ENCODE measurements at places on chromosomes 2 and 18.

DNA sequence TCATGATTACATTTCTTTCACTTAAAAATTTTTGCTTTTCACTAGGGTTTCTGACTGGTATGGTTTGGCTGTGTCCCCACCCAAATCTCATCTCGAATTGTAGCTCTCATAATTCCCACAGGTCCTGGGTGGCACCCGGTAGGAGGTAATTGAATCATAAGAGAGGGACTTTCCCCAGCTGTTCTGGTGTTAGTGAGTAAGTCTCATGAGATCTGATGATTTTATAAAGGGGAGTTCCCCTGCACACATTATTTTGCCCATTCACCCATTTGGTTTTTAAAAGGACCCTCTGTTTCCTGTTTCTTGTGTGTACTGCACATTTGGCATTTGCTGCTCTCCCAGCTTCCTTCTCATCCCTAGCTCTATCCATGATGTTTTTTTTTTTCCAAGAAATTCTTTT is 27.8 kb upstream of the NETO1 start:
- no peak for DNase-seq

DNA sequence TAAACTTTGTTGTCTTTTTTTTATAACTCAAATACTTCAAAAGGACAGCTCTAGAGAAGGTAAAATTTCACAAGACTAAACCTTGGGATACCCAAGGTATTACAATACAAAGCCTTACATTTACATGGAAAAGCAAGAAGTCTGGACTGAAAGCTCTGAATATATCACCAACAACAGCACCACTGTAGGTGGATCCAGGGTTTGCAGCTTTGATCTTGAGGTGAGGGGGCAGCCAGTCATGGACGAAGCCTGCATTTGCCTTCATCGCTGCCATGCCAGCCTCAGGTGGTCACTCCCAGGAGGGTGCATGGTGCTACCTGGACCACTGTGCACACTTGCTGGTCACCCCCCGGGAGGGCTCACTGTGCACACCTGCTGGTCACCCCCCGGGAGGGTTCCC is 36.6 kb downstream of the RBFA start:
- no peak for DNase-seq

- no peak for DNase-seq
Measured at GRCh38 chr2:105771836-105772235, 27.1 kb downstream of the NCK2 start.

DNA sequence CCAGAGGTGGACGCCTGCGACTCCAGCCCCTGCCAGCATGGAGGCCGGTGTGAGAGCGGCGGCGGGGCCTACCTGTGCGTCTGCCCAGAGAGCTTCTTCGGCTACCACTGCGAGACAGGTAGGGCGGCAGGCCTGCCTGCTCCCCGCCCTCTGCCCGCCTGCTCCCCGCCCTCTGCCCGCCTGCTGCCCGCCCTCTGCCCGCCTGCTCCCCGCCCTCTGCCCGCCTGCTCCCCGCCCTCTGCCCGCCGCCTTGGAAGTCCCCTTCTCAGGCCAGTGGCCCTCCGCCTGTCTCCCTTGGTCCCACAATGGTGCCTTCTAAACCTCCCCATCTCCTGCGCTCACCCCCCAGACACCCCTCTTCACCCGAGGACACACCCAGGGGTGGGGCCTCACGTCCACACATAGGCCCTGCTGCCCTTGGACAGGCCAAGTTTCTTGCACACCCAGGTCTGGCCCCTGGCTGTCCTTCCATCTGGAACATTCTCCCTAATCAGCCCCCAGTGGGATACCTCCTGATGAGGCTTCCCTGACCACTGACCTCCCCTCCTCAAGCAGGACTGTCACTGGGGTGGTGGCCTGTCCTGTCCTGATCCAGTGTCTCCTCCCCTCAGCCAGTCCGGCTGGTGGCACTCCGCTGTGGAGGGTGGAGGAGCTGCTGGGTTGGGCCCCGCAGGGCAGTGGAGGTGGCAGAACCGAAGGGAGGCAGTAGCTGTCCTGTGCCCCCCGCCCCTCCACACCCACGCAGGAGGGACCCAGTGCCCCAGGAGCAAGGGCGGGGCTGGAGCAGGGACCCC is 37.9 kb downstream of the MTERF4 start:
- DNase-seq = peak; percentile 23

GRCh38 chr2:12452185-12452584 is 264.6 kb upstream of the TRIB2 start:
- DNase-seq = no peak

DNA sequence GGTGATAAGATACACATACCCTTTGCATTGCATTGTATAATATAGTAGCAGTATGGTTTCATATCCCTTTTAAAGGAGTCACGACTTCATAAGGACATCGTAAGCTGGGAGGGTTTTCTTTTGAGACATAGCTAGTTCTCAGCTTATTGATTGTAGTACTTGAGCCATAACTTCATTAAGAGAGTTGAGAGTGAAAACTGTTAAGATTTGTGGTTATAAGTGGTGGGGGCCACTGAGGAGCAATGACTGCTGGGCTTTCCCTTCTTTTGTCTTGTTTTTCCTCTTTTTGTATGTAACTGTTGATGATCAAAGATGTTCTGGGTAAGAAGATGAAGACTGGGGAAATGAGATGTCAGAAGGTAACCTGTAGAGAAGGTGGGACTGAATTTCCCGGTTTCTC is 11.0 kb downstream of the EIF5B start:
- no peak for DNase-seq

DNA sequence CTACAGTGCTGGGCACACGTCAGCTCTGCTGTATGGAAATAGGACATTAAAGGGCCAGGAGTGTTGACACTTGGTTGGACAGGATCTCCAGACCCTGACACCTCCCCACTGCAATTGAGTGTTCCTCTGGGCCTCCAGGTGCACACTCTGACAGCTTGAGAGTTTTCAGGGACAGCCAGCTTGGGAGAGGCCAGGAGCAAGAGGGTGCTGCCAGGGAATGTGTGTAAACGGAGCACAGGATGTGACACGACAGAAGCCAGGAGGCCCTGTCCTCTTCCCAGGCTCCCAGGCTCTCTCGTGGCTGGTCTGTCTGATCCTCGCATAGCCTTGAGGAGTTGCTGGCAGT is 318.1 kb upstream of the HS6ST1 start:
- DNase-seq = no peak

DNA sequence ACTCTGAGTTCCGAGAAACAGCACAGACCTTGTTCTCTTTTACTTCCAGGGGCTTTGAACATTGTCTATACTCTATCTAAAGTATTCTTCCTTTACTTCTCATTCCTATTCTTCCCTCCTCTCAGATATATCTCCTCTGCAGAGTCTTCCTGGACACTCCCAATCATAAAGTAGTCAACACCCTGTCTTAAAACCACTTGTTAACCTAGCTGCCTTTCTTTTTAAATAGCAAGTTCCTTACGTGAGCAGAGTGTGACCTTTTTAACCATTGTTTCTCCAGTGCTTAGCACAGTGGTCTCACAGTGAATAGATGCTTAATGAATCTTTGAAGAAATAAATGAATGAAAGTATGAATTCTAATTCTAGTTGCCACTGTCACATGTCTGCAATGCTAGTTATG is 47.4 kb downstream of the PTRHD1 start:
- no peak for DNase-seq

GRCh38 chr2:139684286-139684860 is 904.2 kb upstream of the NXPH2 start:
- DNase-seq = no peak

DNA sequence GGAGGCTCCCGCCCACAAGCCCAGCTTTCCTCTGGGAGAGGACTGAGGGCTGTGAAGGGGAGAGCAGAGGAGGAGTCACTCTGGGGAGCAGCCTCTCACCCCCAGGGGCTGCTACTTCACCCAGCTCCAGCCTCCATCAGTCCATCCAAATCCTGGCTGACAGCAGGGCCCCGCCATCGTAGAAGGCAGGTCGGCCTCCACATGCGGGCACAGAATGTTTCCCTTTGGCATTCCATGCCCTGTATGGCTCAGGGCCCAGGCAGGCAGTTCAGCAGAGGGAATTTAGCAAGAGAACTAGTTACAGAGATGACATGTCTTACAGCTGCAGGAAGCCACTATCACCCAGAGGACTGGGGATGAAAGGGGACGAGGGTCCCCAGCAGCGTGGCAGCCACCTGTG is 6.4 kb upstream of the ODC1 start:
- DNase-seq = no peak

DNA sequence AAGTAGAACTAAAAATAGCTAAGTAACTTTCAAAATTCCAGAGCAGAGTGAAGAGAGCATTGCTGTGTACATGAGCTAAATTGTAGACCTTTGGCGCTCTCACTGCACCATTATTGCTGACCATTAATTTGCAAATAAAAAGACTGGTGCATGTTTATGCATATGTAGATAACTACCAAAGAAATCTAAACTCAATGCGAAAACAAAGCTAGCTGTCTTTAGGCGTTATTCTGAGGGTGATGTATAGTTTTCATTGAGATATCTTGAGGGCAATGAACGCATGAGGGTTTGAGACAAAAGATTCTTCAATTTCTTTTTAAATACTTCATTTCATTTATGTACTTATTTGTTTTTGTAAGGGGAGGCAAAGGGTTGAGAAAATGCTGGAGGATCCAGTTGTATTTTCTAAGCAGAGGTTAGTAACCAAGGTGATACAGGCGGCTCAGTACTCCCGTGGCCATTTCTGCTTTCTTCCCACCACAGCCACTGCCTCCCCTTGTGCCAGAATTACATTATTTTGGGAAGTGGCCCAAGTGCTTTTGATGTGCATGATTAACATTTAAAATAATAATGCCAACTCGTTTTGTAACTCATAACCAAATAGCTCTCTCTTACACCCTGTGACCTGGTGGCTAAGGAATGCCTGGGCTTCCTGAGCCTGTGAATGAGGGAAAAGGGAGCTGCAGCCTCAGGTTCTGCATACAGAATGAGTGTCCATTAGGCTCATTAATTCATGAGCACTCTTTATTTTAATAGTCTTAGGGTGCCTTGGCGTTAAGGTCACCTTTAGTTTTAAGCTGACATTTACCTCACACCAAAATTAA is 797.8 kb upstream of the GYPC start:
- DNase-seq = no peak

- no peak for DNase-seq
Measured at GRCh38 chr2:164053021-164053420, 317.2 kb upstream of the FIGN start.

DNA sequence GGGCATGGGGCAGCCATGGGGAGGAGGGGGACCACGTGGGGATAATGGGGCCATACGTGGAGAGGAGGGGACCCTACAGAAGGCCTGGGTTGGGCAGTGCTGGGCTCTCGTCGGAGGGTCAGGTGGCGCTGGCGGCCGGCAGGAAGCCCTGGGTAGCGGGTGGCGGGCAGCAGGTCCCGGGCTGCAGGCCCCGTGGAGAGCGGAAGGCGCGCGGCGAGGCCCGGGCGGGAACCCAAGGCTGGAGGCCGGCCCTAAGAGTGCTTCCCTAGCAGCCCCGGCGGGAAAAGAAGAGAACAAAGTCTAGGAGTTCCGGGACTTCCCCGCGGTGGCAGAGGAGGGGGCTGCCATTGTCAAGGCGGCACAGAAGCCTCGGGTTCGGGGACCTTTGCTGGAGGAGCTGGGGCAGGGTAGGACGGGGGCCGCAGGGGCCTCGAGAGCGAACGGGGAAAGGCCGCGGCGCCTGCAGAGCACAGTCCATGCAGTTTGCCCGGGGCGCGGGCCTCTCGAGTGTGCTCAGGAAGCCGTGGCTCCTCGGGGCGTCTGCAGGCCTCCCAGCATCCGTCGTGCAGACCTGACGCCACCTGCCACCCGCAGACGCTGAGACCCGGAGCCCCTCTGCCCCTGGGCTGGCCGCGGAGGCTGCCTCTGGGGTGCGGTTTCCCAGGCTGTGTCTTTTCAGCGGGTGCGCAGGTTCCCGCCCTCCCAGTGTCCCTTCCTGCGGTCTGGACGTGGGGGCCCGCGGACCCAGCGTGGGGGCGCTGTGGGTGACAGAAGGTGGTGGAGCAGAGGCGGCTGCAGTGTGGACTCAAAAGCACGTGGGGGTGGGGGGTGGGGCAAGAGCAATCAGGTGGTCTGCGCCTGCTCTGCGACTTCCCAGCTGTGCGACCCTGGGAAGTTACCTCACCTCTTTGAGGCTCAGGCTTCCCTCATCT is 19.4 kb upstream of the NCL start:
- no peak for DNase-seq

GRCh38 chr18:46680784-46681695 is 24.0 kb upstream of the LOXHD1 start:
- DNase-seq = no peak

GRCh38 chr2:231353469-231353868 is 42.0 kb upstream of the B3GNT7 start:
- DNase-seq = no peak

DNA sequence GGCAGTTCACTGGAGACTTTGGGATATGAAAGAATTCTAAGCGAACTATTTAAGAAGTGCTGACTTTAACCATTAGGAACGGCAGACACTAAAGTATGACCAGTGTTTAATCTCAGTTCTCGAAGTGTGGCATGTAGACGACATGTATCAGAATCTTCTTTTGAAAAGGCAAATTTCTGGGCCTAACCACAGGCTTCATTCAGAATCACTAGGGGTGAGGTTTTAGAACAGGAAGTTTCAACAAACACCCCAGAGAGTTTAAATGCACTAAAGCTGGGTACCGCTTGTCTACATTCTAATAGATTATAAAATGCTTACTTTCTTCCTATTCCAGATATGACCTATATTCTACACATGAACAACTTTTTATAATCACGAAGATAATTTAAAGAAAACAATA is 180.3 kb downstream of the ANKRD44 start:
- DNase-seq = no peak

DNA sequence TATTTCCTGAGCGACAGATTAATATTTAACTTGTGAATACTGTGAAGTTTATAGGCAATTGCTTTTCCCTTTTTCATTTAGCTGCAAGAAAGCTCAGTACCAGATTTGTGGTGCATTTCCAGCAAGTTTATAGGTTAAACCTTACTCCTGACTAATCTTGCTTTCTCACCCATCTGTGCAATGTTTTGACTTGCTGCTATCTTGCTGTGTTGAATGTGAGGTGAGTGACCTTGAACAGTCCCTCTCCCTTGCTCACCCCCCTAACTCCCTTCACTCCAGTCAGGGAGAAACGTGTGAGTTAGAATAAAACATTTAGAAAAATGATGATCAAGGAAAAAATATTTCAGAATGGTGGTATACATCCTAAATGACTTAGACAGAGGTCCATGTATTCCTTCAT is 39.8 kb upstream of the PARD3B start:
- no peak for DNase-seq

DNA sequence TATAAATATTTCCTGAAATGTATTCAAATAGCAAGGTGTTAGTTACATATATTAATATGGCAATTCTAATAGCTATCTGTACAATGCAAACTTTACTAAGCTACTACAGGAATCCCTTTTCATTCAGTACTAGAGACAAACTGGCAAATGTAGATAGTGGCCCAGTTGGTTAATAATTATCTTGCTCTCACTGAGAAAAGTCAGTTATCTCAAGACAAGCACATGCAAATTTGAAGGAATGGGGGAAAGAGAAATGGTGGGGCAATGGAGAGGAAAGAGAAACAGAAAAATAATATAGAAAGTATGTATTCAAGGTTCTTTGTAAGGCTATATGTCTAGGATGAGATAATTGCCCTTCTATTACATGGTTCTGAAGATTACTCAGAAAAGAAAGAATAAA is 280.0 kb downstream of the FIGN start:
- DNase-seq = no peak

- DNase-seq = no peak
Measured at GRCh38 chr2:50711714-50712113, 320.2 kb downstream of the NRXN1 start.

- no peak for DNase-seq
Measured at GRCh38 chr2:15359716-15360531, 201.2 kb downstream of the NBAS start.

Measured in stimulated activated CD8-positive, alpha-beta memory T cell treated with anti-CD3 and anti-CD28 coated beads, Interleukin-2, amount 100 ng/mL, for 1 hour (primary cell).